ENCODE measurements at places on chromosomes 4 and X.
A peak's percentile ranks its signal among the peaks of the same experiment; 100 is the strongest.

DNA sequence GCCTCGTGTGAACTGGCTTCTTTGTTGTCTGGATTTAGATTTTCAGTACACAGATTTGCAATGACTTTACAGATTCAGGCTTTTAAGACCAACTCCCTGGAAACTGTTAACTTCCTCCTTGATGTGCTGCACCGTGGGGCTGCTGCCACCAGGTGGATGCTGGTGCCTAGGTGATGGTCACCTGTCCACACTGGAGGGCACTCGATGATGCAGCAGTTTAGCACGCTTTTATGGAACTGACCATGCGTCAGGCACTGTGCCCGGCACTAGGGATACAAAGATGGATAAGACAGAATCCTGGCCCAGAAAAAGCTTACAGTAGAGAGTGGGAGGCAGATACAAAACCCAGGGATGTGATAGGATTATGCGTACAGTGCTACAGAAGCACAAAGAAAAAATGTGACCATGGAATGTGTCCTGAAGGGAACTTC, 180.7 kb downstream of the CEP135 start:
- no peak for DNase-seq

- DNase-seq = no peak
Observed at GRCh38 chrX:121569609-121570008, 522.2 kb downstream of the GLUD2 start.

DNA sequence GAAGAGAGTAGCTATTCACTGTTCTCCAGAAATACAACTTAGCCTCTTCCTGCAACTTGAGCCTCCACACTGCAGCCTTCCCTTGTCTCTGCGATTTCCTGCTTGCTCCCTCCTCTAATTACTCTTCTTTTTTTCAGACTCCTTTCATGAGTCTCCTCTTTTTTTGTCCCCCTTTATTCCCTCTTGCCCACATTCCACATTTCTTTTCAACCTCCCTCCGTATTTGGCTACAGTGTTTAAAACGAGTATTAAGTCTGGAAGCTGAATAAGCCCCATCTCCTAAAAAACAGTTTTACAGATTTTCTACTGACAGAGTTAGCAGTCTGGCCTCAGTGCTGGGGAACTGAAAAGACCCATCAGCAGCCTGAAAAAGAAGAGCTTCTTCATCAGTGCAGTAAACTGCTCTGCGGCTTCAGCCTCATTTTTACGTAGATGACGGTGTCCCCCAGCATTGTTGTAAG, 141.5 kb downstream of the TENM3 start:
- peak; percentile 41 for DNase-seq

- no peak for DNase-seq
Observed at GRCh38 chr4:163256680-163257343, 75.6 kb downstream of the NPY1R start.

DNA sequence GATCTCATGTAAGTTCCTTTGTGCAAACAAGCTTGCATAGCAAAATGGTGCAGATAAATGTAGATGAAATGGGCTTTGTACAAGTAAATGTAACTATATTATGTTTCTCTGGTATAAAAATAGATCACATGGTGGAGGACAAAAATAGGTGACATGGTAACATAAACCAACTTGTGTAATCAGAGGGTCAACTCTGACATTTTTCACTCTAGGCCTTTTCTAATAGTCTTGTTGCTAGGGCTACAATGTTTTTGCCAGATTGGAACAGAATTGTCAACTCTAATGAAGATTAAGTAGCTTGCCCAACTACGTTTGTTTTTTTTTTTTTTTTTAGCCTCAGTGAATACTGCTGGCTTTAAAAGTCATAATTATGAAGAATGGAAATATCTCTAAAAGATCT, 11.5 kb downstream of the MAD2L1 start:
- no peak for DNase-seq

DNA sequence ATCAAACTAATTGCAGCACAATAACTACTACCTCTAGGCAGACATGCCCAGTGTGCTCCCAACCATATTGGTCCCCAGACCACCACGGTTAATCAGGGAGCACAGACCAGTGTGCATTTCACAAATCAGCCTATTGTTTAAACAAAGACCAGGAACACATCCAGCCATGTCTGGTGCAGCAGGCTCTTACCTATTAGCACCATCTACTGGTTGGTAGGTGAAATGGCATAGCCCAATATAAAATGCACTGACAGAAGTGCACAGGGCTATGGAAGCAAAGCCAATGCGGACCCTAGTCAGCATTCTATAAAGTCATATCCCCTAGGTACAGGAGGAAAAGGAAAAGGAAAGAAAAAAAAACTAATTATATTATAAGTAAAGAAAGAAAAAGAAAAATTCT, 15.5 kb upstream of the CYLC1 start:
- peak; percentile 18 for DNase-seq

GRCh38 chr4:94525993-94526728, 74.4 kb downstream of the PDLIM5 start:
- DNase-seq = no peak

DNA sequence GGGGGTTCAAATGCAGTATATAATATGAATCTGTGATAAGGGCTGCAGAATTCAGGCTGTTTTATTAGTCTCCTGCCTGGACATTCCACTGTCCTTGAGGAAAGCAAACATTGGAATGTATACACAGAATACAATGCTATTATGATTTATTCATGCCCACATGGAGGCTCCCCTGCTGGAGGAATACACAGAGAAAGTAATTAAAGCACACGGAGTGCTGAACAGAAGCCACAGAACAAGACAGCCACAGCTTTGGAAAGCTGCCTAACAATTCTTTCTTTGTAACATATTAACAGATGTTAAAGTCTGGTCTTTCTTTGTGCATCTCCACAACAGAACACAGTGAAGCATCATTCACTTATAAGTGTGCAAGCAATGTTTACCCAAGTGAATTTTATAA, 155.8 kb downstream of the ARAP2 start:
- DNase-seq = peak; percentile 69

- no peak for DNase-seq
Observed at GRCh38 chr4:64360664-64361398, 48.4 kb downstream of the TECRL start.

DNA sequence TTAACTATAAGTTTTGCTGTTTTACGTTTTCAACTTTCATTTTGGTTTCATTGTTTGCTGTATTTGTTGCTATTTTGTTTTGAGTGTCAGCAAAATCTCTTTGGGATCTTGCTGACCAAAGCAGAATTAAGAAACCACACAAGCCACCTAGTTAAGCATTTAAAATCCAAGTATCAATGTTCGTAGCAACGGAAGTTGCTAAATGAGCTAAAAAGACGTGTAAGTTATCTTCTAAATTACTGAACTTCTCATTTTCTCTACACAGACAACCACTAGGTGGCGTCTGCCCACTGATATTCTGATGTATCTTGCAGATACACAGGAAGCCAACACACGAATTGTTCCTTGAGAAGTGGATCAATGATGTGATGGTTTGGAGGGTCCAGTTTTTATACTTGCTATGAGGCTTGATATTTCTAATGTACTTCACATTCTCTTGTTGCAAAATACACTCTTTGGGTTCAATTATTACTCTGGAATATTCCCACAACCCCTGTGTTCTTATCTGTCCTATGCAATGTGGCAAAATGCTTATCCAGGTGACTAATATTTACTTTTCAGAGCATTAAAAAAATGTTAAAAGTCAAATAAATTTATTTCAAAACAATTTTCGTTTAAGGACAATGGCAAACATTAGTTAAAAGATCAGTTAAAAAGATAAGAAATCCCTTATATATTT, 250.5 kb downstream of the TECRL start:
- peak; percentile 81 for DNase-seq

GRCh38 chr4:81599742-81600380, 128.2 kb upstream of the RASGEF1B start:
- DNase-seq = no peak

DNA sequence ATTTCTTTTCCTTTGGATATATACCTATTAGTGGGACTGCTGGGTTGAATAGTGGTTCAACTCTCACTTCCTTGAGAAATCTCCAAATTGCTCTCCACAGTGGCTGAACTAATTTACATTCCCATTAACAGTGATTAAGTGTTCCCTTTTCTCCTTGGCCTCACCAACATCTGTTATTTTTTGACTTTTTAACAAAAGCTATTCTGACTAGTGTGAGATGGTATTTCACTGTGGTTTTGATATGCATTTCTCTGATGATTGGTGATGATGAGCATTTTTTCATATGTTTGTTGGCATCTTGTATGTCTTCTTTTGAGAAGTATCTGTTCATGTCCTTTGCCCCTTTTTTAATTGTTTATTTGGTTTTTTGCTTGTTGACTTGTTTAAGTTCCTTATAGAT, 413.0 kb downstream of the MAPK10 start:
- no peak for DNase-seq

DNA sequence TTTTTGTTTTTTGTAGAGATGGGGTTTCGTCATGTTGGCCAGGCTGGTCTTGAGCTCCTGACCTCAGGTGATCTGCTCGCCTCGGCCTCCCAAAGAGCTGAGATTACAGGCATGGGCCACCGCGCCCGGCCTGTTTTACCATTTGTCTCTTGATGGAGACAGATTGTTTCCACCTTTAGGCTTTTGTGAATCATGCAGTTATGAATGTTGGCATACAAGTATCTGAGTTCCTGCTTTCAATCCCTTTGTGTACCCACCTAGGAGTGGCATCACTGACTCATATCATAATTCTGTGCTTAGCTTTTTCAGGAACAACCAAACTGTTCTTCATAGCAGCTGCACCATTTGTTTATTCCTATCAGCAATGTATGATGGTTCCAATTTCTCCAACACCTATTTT, 20.2 kb upstream of the MGST2 start:
- no peak for DNase-seq

GRCh38 chr4:3414421-3415279, 27.1 kb upstream of the HGFAC start:
- no peak for DNase-seq

Data from astrocyte of the hippocampus (primary cell).